ENCODE measurements at places on chromosomes 12 and 14. TPM values are rescaled to one million over a fixed set of nuclear protein-coding genes. Genes with fewer than 3 reads are reported as not detected.
A peak's percentile ranks its signal among the peaks of the same experiment; 100 is the strongest.

- DNase-seq: no peak
Measured at GRCh38 chr12:2154050-2154449, 101.3 kb downstream of the CACNA1C start.

DNA sequence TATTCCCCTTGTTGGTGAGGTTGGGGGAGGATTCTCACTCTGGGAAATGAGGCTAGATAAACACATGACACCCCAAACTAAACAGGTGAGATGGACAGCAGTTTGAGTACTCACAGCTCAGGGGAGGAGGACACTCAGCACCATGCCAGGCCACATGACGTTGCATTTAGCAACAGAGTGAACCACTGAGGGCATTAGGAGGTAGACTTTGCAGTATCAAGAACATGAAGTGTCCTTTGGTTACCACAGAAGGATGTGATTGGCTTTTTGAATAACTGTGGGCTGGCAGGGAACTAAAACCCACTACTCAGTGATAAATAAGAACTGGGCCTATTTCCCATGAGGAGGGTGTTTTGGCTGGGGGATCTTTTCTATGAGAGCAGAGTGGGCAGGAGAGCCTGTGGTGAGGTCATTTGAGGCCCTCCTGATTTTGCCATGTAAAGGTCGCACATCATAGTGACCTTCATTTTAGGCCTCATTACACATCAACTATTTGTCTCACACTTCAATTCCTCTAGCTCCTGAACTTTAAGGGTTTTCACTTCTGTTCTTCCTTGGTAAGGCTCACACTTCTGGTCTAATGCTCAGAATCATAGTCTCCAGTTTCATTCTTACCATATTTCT, 89.8 kb upstream of the PRKD1 start:
- DNase-seq: no peak

GRCh38 chr14:92531106-92531873, 17.7 kb downstream of the RIN3 start:
- DNase-seq: no peak

DNA sequence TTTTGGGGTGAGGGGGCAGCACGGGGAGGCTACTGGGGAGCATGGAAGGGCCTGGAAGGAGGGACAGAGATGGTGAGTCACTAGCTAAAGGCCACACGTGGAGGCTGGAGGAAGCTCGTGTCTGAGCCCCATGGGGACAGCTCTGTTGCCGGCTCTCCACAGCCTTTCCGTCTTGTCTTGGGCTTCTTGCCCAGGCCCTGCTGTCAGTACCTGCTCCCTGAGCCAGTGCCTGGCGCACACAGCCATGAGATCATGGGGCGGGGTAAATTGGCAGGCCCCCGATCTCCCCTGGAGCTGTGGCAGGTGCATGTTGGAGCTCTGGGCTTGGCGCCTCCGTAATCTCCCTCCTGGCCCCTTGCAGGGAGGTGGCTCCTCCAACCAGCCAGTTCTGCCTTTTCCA, 16.1 kb upstream of the KRT80 start:
- no peak for DNase-seq

Gene CIT
- total RNA-seq: 27.8 TPM

Gene HOXC12
- total RNA-seq: 0.05 TPM

DNA sequence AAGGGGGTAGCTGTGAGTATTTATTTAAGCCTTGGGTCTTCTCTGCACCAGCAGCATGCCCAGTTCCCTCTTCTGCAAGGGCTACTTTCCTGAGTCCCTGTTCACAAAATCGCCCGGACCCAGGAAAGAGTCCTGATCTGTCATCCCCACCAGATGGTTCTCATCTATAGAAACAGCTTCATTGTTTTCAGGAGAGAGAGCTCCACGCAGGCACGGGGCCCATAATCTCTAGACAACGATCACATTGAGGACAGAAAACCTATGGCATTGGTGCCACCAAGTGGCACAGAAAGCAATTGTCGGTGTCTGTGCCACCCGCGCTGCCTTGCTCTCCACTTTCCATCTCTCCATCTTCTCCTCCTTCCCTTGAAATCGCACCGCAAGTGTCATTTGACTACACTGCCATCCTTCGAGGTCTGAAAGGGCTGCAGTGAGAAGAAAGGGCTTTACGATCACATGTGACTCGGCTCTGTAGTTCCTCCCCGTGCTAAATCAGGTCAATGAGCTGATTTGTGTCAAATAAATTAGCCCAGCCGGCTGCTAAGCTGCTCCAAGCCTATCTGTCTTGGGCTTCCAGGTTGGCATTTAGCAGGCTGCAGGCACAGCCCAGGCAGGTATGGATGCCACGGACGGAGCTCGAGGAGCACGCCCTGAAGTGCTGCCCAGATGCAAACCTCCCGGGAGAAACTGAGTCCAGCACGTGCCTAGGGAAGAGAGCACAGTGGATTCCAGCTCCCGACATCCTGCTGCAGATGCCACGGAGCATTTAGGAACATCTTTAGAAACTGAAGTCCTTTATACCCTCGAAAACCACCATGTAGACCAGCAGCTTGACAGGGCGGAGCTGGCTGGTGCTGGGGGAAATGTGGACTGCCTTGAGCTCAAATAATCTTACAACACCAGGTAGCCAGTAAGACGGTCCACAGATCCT, 28.8 kb downstream of the SPRING1 start:
- peak; percentile 79 for DNase-seq

GRCh38 chr12:98469109-98469508, 46.3 kb upstream of the TMPO start:
- DNase-seq: no peak

GRCh38 chr12:110010853-110011723, 11.9 kb downstream of the ANKRD13A start:
- no peak for DNase-seq

Gene BRMS1L
- total RNA-seq: 2.9 TPM

Gene PHLDA1
- total RNA-seq: 41.7 TPM

DNA sequence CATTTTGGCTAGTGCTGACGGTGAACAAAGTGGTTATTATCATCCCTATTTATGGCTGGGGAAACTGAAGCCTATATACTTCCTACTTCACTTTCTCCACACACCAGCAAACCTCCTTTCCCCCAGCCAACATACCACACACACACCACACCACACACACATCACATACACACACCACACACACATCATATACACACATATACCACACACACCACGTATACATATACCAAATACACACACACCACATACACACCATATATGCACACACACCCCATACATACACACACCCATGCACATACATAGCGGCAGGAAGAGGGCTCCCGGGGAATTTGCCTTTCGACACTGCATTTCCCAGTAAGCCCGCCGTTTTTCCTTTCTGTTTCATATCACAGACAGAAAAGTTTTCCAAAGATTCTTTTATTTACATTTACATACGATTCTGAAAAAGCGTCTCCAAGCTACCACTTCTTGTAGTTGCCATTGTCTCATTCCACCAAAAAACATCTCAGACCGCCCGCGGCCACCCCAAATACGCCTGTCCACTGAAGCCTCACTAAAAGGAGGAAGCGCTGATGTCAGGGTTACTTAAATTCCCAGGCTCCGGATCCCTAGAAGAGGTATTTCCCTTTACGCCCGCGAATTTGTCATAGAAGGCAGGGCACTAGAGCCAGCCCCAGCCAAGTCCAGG, 823 bp upstream of the RAB5B start:
- no peak for DNase-seq

DNA sequence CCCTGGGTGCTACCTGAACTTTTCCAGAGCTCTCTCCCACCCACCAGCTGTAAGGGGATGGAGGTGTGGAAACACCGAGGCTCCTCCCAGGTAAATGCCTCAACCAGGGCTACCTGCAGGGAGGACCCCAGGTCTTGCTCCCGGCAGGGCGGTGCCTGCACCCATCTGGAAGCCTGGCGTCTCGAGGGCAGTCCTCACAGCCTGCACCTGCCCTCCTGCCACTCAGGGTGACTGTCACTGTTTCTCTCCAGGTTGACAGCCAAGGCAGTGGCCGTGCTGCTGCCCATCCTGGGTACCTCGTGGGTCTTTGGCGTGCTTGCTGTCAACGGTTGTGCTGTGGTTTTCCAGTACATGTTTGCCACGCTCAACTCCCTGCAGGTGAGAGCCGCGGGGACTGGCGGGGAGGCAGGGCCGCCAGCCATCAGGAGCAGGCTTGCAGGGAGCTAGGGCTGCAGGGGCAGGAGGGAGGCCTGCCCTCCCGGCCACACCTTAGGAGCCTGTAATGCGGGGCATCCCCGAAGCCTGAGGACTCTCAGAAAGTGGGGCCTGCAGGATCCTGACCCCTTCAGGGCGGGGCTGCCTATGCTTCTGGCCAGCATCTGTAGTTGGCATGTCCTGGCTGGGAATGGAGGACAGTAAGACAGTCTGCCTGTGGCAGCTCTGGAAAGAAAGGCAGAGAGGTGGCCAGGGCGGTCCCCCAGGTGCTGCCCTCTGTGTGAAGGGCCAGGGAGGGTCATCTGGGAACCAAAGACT, 182.3 kb downstream of the ADGRD1 start:
- no peak for DNase-seq

Gene P3H3
- total RNA-seq: 2.7 TPM

DNA sequence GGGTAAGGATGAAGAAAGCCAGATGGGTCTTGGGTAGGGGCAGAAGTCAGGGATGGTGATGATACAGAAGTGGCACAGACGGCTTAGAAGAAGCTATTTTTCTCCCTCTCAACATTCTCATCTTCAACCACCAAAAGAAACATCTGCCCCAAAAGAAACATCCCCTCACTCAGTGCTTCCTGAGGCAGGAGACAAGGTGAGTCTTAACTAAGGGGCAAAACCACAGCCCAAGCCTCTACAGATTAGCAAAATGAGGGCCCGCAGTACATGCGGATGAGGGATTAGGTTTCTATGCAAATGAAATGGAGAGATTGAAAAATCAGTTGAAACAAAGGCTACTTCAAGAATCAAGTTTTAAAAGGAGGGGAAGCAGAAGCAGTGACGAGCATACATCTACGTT, 241.3 kb upstream of the CCDC196 start:
- no peak for DNase-seq

- DNase-seq: no peak
Measured at GRCh38 chr12:96112733-96113132, 77.3 kb upstream of the LTA4H start.

GRCh38 chr14:36967892-36968555, 204.4 kb downstream of the SLC25A21 start:
- no peak for DNase-seq
